ENCODE measurements at places on chromosomes 4 and X. TPM values are rescaled to one million over a fixed set of nuclear protein-coding genes. Genes with fewer than 3 reads are reported as not detected.

Gene PRR32
- not detected for polyA plus RNA-seq

Gene F11
- polyA plus RNA-seq: not detected

Gene SLC10A6
- polyA plus RNA-seq: not detected

Gene RAB33A
- polyA plus RNA-seq: 1.5 TPM

Gene ADH1C
- polyA plus RNA-seq: not detected

Gene DCLK2
- polyA plus RNA-seq: 0.74 TPM

Gene MAGEA9B
- polyA plus RNA-seq: not detected
